Fibroblast of villous mesenchyme (primary cell): ENCODE measurements at places on chromosomes 6 and 20. TPM values are rescaled to one million over a fixed set of nuclear protein-coding genes. Genes with fewer than 3 reads are reported as not detected.

- no peak for DNase-seq
Measured at GRCh38 chr6:19827247-19827646, 9.9 kb upstream of the ID4 start.

DNA sequence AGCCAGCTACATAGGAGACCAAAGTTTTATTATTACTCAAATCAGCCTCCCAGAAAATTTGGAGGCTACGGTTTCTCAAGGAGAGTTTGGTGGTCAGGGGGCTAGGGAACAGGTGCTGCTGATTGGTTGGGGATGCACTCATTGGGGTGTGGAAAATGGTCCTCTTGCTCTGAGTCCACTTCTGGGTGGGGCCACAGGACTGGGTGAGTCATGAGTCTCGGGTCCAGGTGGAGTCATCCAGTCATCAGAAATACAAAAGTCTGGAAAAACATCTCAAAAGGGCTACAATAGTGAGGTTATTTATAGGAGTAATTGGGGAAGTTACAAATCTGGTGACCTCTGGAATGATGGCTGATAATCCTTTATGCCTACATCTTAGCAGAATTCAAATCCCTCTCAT, 54.3 kb upstream of the SLC22A16 start:
- DNase-seq: peak; percentile 19

- DNase-seq: no peak
Measured at GRCh38 chr20:3077618-3078134, 6.3 kb downstream of the OXT start.

Gene BANF2
- not detected in 2 replicates for total RNA-seq

DNA sequence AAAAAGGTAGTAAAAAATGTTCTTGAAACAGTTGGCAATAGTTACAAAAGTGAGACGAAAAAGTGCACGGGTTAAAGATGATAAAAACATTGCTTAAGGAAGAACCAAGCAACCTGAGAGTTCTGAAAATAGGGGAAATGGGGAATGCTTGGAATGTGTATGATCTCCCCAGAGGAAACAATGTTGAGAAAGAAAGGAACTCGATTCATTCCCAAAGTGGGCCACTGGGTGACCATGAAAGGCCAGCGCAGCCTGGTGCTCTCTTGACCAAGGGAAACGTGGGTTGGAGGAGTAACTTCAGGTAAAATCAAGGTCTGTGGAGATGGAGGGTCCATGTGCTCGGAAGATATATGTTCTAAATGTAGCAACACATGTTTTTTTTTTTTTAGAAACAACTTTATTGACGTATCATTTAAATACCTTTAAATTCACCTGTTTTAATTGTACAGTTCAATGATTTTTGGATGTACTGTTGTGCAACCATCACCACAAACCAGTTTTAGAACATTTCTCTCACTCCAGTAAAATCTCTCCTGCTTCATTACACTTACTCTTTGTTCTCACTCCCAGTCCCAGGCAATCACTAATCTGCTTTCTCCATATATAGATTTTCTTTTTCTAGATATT, 34.5 kb upstream of the CEP85L start:
- no peak for DNase-seq

Gene CRISP2
- total RNA-seq: not detected in 2 replicates

Gene HUS1B
- total RNA-seq: 0.86 and 1.9 TPM in 2 replicates

Gene SRSF12
- under 0.01 and 0.86 TPM in 2 replicates for total RNA-seq

GRCh38 chr20:54098047-54098446, 27.7 kb upstream of the BCAS1 start:
- DNase-seq: no peak

DNA sequence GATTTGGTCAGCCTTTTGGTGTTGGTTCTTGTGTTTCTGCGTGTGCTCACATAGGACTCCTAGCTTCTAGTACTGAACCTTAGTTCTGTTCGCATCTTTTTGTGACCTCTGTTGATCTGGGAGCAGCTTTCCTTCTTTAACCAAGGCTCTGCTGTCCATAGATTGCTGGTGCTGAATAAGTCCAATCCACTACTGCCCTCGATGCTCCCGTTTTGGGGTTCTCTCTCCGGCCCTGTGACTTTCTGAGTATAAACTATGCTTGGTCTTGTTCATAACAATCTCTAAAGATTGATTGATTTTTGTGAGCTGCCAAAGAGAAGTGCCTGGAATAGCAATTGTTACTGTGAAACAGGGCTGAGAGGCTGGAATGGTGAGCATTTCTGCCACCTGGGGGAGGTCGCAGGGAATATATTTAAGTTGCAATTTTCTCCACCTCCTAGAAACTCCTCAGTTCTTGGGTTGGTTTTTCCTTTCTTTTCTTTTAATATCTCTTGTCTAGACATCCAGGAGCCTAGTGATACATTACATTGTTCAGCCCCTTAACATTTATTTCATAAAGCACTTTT, 422.9 kb upstream of the CHD6 start:
- DNase-seq: no peak

GRCh38 chr6:12064131-12064530, 52.0 kb downstream of the HIVEP1 start:
- peak; percentile 71 for DNase-seq

DNA sequence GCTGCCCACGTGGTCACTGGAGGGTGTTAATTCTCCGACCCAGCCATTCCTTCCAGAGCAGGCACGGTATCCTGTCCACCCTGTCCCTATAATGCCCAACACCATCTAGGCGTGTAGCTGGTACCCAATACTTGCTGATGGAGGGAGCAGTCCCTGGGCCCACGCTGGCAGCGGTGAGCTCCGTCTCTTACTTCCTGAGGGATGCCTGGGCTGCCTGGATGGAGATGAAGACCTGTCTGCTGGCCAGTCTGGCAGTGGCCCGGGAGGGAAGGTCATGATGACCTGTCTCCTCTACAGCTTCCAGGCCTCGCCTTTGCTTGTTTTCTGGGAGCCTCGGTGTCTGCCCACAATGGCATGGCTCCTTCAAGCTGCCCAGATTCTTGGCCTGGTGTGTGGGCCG, 297.9 kb upstream of the SUPT3H start:
- no peak for DNase-seq
